Germinal center (tissue), 1 donor: ENCODE measurements at places on chromosomes 3 and 15.

- no peak for DNase-seq
Measured at GRCh38 chr15:20348900-20349773, 192.5 kb downstream of the GOLGA6L6 start.

DNA sequence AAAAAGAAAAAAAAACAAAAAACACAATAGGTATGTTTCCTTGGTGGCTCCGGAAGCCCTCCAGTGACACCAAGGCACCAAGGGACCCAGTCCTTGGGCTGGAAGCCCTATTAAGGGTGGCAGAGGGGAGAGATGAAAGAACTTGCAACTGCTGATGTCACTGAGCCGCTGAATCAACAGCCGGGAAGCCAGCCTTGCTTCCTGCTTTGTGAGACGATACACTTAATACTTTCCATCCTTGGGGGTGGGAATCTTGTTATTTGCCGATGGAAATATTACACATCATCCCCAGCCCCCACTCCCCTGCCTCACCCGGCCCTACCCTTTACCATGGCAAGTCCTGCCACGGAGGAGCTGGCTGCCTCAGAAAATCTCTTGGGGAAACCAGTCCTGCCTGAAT, 5.6 kb upstream of the ISLR2 start:
- DNase-seq: no peak

DNA sequence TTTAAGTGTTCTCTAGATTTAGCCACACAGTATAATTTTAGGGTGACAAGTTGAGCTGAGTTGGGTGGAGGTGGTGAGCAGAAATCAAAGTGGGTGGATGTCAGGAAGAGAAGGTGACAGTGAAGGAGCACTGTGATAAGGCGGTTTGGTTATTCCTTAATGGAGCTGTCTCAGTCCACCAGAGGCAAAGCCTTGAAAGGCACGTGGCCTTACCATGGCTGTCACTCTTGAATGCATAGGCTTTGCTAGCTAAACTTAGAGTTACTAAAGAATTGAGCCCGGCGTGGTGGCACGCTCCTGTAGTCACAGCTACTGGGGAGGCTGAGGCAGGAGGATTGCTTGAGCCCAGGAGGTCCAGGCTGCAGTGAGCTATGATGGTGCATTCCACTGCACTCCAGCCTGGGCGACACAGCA, 560 bp upstream of the TTLL13 start:
- DNase-seq: no peak

- DNase-seq: no peak
Measured at GRCh38 chr3:20222274-20222673, 36.3 kb upstream of the SGO1 start.

- no peak for DNase-seq
Measured at GRCh38 chr3:85081191-85081906, 122.6 kb downstream of the CADM2 start.

DNA sequence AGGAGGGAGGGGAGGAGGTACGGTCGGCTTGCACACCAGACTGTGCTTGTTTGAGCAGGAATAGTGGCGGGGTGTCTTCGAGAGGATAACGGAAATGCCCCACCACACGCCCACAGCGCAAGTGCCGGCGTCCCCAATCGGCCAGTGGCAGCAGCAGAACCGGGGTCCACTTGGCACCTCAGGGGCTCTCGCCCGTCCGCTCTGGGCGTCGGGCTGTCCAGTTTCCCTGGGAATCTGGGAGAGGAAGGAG, 53.7 kb downstream of the CCDC54 start:
- peak; percentile 39 for DNase-seq
